ENCODE measurements at places on chromosomes 1 and 21. TPM values are rescaled to one million over a fixed set of nuclear protein-coding genes. Genes with fewer than 3 reads are reported as not detected.

DNA sequence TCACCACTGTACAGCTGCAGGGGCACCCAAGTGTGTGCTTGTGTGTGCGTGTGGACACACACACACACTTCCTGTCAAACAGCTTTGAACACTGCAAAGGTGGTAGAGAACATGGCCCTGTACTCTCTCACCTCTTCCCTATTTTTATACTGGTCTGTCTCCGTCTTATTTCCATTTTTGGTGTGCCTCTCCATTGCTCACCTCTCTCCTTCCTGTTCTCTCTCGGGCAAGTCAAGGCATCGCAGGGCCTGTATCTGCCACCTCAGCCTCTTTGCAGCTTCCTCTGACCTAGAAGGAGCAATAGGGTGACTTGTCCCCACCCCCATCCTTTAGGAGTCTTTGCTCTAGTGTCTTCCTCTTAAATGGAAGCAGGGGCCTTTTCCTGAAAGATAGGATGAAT is 2.2 kb downstream of the SMCP start:
- no peaks in the 10 kb centered on the region for H3K36me3 ChIP-seq
- H3K4me3 ChIP-seq: no peak overlapping the region
- H3K4me1 ChIP-seq: no peaks in the 10 kb centered on the region

DNA sequence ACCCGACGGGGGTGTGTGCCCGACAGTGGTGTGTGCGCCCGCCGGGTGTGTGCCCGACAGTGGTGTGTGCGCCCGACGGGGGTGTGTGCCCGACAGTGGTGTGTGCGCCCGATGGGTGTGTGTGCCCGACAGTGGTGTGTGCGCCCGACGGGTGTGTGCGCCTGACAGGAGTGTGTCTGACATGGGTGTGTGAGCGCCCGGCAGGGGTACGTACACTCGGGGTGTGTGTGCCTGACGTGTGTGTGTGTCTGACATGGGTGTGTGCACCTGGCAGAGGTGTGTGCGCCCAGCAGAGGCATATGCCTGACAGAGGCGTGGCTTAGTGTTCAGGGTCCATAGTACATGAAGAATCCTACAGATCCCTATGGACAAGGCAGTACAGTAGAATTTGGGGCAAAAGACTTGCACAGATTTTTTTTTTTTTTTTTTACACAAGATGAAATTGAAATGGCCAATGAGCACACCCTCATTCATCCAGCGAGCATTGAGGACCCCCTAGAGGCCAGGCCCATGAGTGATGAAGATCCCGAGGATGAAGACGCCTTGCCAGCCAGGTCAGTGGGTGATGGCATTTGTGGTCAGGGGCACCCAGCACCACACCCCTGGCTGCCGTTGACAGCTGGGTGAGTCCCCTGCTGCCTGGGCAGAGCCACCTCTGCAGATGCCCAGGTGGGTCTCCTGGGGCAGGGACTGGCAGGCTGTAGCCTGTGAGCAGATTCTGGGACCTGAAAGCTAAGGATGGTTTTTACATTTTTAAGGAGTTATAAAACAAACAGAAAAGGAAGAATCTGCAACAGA is 60.1 kb downstream of the ADARB1 start:
- no peak for DNase-seq
- H3K36me3 ChIP-seq: no peaks in the 10 kb centered on the region
- H3K27ac ChIP-seq: no peak overlapping the region
- peaks cover 34% of the 10 kb centered on the region for H3K4me1 ChIP-seq
- H3K27me3 ChIP-seq: no peaks in the 10 kb centered on the region
- H3K4me3 ChIP-seq: no peak overlapping the region

- H3K4me1 ChIP-seq: no peaks in the 10 kb centered on the region
- no peaks in the 10 kb centered on the region for H3K36me3 ChIP-seq
- no peak for DNase-seq
- H3K27ac ChIP-seq: no peak overlapping the region
These were observed 215.3 kb downstream of the SEC16B start for GRCh38 chr1:177754603-177755002.

GRCh38 chr1:7595336-7595735 is 175.8 kb upstream of the VAMP3 start:
- H3K4me3 ChIP-seq: no peak overlapping the region
- H3K27me3 ChIP-seq: no peaks in the 10 kb centered on the region
- H3K36me3 ChIP-seq: no peaks in the 10 kb centered on the region
- H3K4me1 ChIP-seq: no peaks in the 10 kb centered on the region

GRCh38 chr1:59146651-59147358 is 150.1 kb upstream of the FGGY start:
- H3K27ac ChIP-seq: peak overlapping the region; percentile 59
- peaks cover 50% of the 10 kb centered on the region for H3K4me1 ChIP-seq
- peak; percentile 46 for DNase-seq
- peak overlapping the region; percentile 18 for H3K4me3 ChIP-seq

DNA sequence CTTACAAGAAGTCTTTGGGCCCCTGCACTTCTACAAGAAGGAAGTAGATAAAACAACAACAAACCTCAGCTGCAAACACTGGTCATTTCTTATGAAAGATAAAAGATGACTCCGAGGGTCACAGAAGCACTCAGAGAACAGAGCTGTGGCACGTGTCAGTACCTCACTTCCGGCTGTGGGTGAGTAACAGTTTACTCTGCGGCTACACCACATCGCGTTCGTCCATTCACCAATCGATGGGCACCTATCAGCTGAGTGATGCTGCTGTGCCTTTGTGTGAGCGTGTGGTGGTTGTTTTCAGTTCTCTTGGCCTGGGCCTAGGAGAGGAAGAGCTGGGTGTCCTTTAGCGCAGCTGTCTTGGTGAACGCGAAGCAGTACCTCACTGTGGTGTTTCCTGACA is 49.9 kb downstream of the COL6A1 start:
- no peaks in the 10 kb centered on the region for H3K36me3 ChIP-seq
- DNase-seq: no peak
- peaks cover 9% of the 10 kb centered on the region for H3K27me3 ChIP-seq
- no peak overlapping the region for H3K4me3 ChIP-seq
- H3K27ac ChIP-seq: no peak overlapping the region
- H3K4me1 ChIP-seq: no peaks in the 10 kb centered on the region

- H3K27ac ChIP-seq: no peak overlapping the region
- H3K4me3 ChIP-seq: no peak overlapping the region
- no peak for DNase-seq
- H3K36me3 ChIP-seq: no peaks in the 10 kb centered on the region
- H3K4me1 ChIP-seq: peaks cover 9% of the 10 kb centered on the region
These were observed 36.4 kb downstream of the MAP3K7CL start for GRCh38 chr21:29166853-29167252.

- no peaks in the 10 kb centered on the region for H3K36me3 ChIP-seq
- DNase-seq: no peak
- no peak overlapping the region for H3K4me3 ChIP-seq
- no peaks in the 10 kb centered on the region for H3K27me3 ChIP-seq
- H3K4me1 ChIP-seq: no peaks in the 10 kb centered on the region
These were observed 25.0 kb downstream of the CD244 start for GRCh38 chr1:160837558-160838205.

DNA sequence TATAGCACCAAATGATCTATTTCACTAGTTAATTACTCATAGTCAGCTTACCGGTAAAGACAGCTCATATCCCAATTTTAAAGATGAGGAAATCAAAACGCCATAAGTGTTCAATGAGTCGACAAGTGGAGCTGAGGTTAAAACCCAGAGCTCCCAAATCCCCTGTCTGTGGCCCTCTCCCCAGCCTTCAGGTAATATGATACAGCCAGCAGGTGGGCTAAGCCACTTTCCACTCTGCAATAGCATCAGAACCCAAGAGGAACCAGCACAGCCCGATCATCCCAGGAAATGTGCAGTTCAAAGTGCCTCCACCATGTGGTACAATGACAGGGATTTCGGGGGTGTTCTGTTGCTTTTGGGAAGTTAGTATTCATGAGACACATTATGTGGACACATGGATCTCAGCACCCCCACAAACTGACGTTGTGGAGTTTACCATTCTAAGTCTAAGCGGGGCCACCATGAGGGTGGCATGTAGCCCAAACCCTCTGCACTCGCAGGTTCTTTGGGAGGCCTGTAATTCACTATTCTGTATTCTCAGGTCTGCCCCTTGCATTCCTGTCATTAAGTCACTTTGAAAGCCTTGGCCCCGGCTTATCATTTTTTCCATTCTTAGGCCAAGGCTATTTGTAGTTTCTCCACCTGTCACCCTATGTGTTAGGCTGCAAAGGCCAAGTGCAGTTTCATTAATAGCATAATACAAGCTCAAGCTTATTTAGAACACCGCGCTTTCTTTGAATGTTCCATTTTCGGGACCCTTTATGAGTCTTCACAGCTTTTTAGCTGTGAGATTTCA is 26.3 kb upstream of the ACTN2 start:
- no peaks in the 10 kb centered on the region for H3K4me1 ChIP-seq
- DNase-seq: no peak
- H3K36me3 ChIP-seq: no peaks in the 10 kb centered on the region
- H3K4me3 ChIP-seq: no peak overlapping the region
- H3K27ac ChIP-seq: no peak overlapping the region

GRCh38 chr1:203526130-203526529 is 32.2 kb downstream of the OPTC start:
- DNase-seq: no peak

GRCh38 chr1:111745675-111746613 is 6.7 kb upstream of the INKA2 start:
- H3K4me1 ChIP-seq: peaks cover 2% of the 10 kb centered on the region
- H3K36me3 ChIP-seq: no peaks in the 10 kb centered on the region
- no peak overlapping the region for H3K27ac ChIP-seq
- no peak overlapping the region for H3K4me3 ChIP-seq

DNA sequence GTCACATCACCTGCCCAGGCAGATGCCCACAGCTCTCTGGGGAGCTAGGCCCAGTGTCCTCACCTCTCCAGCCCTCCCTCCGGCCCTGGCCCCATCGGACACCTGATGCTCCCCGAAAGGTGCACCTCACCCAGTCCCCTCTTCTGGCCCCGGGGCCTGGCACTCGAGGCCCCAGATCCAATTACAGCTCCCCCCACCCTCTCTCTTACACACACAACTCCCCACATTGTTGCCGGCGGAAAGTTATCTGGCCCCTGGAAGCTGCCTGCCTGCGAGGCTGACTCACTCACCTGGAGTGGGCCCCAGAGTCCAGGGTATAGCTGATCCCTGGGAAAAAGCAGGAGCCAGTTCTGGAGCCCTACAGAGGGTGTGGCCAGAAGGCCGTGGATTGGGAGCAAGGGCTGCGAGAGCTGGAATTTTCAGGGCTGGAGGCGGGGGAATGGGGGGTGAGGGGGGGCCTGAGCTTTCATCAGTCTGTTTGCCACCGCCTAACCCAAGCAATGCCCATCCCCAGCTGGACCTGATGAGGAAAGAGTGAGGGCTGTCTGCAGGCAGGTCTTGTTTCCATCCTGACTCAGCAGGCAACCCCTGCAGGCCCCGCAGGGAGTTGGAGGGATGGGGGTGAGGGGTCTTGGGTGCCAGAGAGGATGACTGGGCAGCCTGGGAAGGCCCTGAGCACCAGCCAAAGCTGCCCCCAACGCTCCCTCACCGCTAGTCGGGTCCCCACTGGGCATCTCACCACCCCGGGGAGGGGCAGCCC is 948 bp downstream of the FBXO2 start:
- no peak for DNase-seq
- no peaks in the 10 kb centered on the region for H3K36me3 ChIP-seq
- no peak overlapping the region for H3K27ac ChIP-seq
- no peak overlapping the region for H3K4me3 ChIP-seq
- H3K4me1 ChIP-seq: peaks cover 3% of the 10 kb centered on the region

- H3K36me3 ChIP-seq: no peaks in the 10 kb centered on the region
- no peak for DNase-seq
- H3K27me3 ChIP-seq: no peaks in the 10 kb centered on the region
- H3K4me1 ChIP-seq: no peaks in the 10 kb centered on the region
- H3K27ac ChIP-seq: no peak overlapping the region
These were observed 267.7 kb downstream of the ZNF648 start for GRCh38 chr1:181793831-181794230.

DNA sequence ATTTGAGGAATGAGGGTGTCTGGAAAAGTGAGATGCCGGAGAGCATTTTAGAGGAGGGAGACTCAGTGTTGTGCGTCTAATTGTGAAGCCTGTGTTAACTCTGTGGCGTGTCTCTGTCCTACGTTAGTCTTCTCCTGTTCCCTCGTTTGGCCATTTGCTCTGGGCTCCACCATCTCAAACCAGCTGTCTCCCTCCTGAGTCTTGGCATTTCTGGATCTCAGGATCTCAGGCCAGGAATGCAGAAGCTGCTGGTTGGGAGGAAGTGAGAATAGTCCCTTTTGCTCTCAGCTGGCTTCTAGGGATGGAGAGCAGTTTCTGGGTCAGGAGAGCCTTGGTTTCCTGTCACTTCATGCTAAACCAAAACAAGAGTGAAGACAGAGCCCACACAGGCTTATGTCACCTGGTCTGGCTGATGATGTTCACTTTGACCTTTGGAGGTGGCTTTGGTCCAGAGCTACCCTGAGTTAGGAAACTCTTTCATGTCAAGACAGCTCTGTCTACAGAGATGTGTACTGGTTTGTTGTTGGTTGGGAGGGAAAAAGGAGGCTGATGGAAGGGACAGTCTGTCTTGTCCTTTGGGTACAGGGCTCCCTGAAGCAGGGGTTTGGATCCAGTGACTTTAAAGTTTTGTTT is 859 bp downstream of the NFASC start:
- no peaks in the 10 kb centered on the region for H3K36me3 ChIP-seq
- H3K27ac ChIP-seq: no peak overlapping the region
- no peaks in the 10 kb centered on the region for H3K4me1 ChIP-seq
- H3K27me3 ChIP-seq: no peaks in the 10 kb centered on the region
- DNase-seq: no peak

DNA sequence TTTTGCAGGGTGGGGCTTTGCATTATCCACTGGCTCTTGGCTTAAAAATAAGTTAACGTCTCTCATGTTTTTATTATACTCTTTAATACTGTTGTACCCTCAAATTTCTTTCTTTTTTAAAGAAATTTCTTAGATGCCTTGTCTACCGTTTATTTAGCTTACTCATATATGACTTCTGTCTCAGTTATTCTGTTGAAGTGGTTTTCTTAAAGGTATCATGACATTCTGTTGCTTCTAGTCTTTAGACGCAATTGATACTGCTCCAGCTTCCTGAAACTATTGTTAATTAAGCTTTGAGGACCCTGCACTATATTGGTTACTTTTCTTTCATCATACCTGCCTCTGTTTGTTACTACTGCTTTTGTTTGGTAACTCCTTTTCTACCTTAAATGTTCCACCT is 11.7 kb downstream of the PKN2 start:
- no peaks in the 10 kb centered on the region for H3K36me3 ChIP-seq
- no peak for DNase-seq
- H3K27ac ChIP-seq: no peak overlapping the region
- no peak overlapping the region for H3K4me3 ChIP-seq

DNA sequence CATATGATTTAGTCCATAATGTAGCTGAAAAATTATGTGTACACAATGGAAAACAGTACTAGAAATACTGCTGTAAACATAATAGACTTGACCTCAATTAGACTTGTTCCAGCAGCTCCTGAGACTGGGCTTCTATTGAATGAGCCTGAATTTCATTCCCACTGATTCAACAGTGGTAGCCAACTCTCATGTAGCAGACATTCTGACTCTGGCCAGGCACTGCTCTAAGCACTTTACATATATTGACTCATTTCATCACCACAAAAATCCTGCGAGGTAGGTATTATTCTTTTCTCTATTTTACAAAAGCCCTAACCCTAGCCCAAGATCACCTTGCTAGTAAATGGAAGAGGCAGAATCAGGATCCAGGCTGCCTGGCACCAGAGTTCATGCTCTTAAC is 12.8 kb upstream of the CTSS start:
- H3K36me3 ChIP-seq: no peaks in the 10 kb centered on the region
- no peaks in the 10 kb centered on the region for H3K27me3 ChIP-seq
- H3K27ac ChIP-seq: no peak overlapping the region
- H3K4me3 ChIP-seq: no peak overlapping the region
- no peaks in the 10 kb centered on the region for H3K4me1 ChIP-seq
- no peak for DNase-seq

TIE1 gene
- polyA plus RNA-seq: 629 TPM

LCE1E gene
- polyA plus RNA-seq: not detected

CRABP2 gene
- 0.21 TPM for polyA plus RNA-seq

C1orf116 gene
- not detected for polyA plus RNA-seq

Data from endothelial cell of umbilical vein (primary cell).